Activated CD8-positive, alpha-beta T cell treated with anti-CD3 and anti-CD28 coated beads for 36 hours (primary cell): ENCODE measurements at places on chromosomes 4 and X. TPM values are rescaled to one million over a fixed set of nuclear protein-coding genes. Genes with fewer than 3 reads are reported as not detected.

- no peak overlapping the region for H3K4me3 ChIP-seq
- no peaks in the 10 kb centered on the region for H3K36me3 ChIP-seq
- H3K27ac ChIP-seq: no peak overlapping the region
- DNase-seq: no peak
- no peaks in the 10 kb centered on the region for H3K27me3 ChIP-seq
These were observed 5.0 kb upstream of the NSD2 start for GRCh38 chr4:1866189-1866661.

GRCh38 chrX:101395789-101396188 is 5.0 kb downstream of the RPL36A start:
- no peaks in the 10 kb centered on the region for H3K27me3 ChIP-seq
- peaks cover 57% of the 10 kb centered on the region for H3K36me3 ChIP-seq
- peak overlapping the region; percentile 59 for H3K27ac ChIP-seq
- H3K4me3 ChIP-seq: peak overlapping the region; percentile 10
- peaks cover 11% of the 10 kb centered on the region for H3K4me1 ChIP-seq

GRCh38 chrX:37834937-37835336 is 12.4 kb downstream of the DYNLT3 start:
- H3K4me1 ChIP-seq: peaks cover 1% of the 10 kb centered on the region
- peaks cover 4% of the 10 kb centered on the region for H3K36me3 ChIP-seq
- DNase-seq: no peak
- H3K27ac ChIP-seq: no peak overlapping the region

GRCh38 chrX:45712067-45712466 is 511.4 kb upstream of the DIPK2B start:
- H3K27ac ChIP-seq: no peak overlapping the region
- H3K4me3 ChIP-seq: no peak overlapping the region
- no peak for DNase-seq
- H3K36me3 ChIP-seq: no peaks in the 10 kb centered on the region
- H3K4me1 ChIP-seq: peaks cover 72% of the 10 kb centered on the region

GRCh38 chr4:177349191-177349590 is 39.5 kb downstream of the NEIL3 start:
- no peak overlapping the region for H3K27ac ChIP-seq
- H3K4me1 ChIP-seq: no peaks in the 10 kb centered on the region
- no peak for DNase-seq
- H3K36me3 ChIP-seq: peaks cover 30% of the 10 kb centered on the region
- H3K4me3 ChIP-seq: no peak overlapping the region

- H3K27me3 ChIP-seq: no peaks in the 10 kb centered on the region
- H3K4me1 ChIP-seq: no peaks in the 10 kb centered on the region
- no peaks in the 10 kb centered on the region for H3K36me3 ChIP-seq
- H3K4me3 ChIP-seq: no peak overlapping the region
These were observed 98.0 kb downstream of the NAA11 start for GRCh38 chr4:79227860-79228259.

DNA sequence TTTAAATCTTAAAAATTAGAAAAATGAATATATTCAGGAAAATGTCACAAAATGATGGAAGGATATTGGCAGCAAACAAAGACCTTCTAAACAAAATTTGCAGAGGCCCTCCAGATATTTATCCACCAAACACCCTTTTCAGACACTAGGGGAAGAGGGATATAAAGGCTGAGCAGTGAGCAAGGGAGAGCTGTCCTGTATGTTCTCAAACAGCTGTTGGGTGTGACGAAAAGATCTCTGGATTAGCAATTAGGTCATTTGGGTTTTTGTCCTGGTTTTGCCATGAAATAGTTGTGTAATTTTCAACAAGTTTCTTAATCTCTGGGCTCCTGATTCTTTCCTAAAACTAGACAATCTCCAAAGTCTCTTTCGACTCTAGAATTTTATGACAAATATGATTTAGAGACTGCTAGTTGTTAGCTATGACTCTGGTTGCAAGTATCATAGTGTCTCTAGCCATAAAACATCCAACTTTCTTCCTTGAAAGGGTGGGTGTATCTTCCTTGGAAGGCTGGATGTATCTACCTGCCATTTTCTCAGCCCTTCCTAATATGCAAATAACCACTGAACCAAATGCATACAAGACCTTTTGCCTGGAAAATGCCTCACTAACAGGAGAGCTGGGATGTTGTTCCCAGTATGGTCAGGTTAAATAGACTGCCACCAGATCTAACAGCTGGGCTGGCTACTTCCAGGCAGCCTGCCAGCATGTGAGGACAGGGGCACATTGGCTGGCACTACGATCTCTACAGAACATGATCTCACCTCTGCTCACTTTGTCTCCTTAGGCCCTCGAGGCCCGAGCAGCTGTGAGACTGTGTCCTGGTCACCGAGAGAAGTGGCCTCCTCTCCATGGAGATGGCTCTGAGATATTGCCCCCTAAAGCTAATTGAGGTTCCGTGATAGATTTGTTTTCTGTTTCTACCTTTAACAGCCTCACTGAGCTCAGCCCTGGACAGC is 225.5 kb upstream of the JADE1 start:
- H3K4me3 ChIP-seq: no peak overlapping the region
- DNase-seq: no peak
- peaks cover 1% of the 10 kb centered on the region for H3K27me3 ChIP-seq
- no peak overlapping the region for H3K27ac ChIP-seq
- H3K4me1 ChIP-seq: no peaks in the 10 kb centered on the region

GRCh38 chrX:106608016-106608415 is 3.8 kb upstream of the RADX start:
- H3K36me3 ChIP-seq: no peaks in the 10 kb centered on the region
- DNase-seq: peak; percentile 30
- peaks cover 14% of the 10 kb centered on the region for H3K4me1 ChIP-seq
- no peak overlapping the region for H3K4me3 ChIP-seq
- H3K27ac ChIP-seq: no peak overlapping the region

- no peak overlapping the region for H3K4me3 ChIP-seq
- peaks cover 32% of the 10 kb centered on the region for H3K27me3 ChIP-seq
- no peak for DNase-seq
- H3K27ac ChIP-seq: no peak overlapping the region
- H3K36me3 ChIP-seq: no peaks in the 10 kb centered on the region
These were observed 206.4 kb downstream of the NWD2 start for GRCh38 chr4:37450911-37451310.

GRCh38 chrX:13932416-13932815 is 97.3 kb downstream of the GEMIN8 start:
- H3K4me3 ChIP-seq: no peak overlapping the region
- H3K27me3 ChIP-seq: peaks cover 11% of the 10 kb centered on the region
- H3K36me3 ChIP-seq: no peaks in the 10 kb centered on the region
- no peak for DNase-seq

EXOC1L gene
- total RNA-seq: not detected

ZBTB33 gene
- total RNA-seq: 11.6 TPM

LRP2BP gene
- 1.1 TPM for total RNA-seq

SPANXN3 gene
- total RNA-seq: not detected

FGB gene
- total RNA-seq: not detected
